Activated CD4-positive, alpha-beta T cell treated with anti-CD3 and anti-CD28 coated beads for 48 hours (primary cell): ENCODE measurements at places on chromosomes 12 and 14.

GRCh38 chr12:53712059-53712643 is 15.1 kb downstream of the CALCOCO1 start:
- no peak for DNase-seq

GRCh38 chr12:123984903-123985302 is 11.9 kb downstream of the ZNF664 start:
- no peak for DNase-seq

- no peak for DNase-seq
Observed at GRCh38 chr12:127516467-127516866, 750.5 kb upstream of the TMEM132C start.

- no peak for DNase-seq
Observed at GRCh38 chr14:75910048-75910447, 71.7 kb downstream of the TGFB3 start.

- DNase-seq = peak; percentile 16
Observed at GRCh38 chr12:94078138-94078723, 70.1 kb upstream of the PLXNC1 start.

DNA sequence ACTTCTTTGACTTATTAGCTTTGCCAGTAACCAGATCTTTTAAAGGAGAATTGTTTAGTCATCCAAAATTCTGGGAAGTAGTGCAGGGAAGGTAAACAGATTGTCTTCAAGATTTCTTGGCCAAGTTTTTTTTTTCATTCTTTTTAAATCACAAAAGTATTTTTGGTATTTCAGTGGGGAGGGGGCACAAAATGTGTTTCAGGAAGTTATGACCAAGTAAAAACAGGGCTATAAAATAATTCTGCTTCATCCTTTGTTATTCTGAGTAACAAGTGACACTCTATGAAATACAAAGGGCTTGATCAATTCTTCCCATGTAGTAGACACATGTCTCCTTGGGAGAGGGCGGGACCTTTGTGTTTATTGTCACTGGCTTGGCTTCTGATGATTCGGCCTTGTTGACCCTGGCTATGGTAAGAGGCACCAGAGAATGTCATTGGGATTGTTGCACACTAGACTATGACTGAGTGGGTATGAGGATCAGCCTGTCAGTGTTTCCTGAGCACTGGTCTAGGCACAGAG is 55.4 kb downstream of the SUSD6 start:
- DNase-seq = no peak

GRCh38 chr12:132490422-132491137 is 629 bp downstream of the FBRSL1 start:
- DNase-seq = peak; percentile 35
